ENCODE measurements at places on chromosomes 13 and 19. TPM values are rescaled to one million over a fixed set of nuclear protein-coding genes. Genes with fewer than 3 reads are reported as not detected.

GRCh38 chr13:53141336-53141735 is 112.7 kb downstream of the OLFM4 start:
- DNase-seq, result no peak
- no peak overlapping the region for H3K4me3 ChIP-seq
- H3K27ac ChIP-seq, result no peak overlapping the region
- no peaks in the 10 kb centered on the region for H3K36me3 ChIP-seq

DNA sequence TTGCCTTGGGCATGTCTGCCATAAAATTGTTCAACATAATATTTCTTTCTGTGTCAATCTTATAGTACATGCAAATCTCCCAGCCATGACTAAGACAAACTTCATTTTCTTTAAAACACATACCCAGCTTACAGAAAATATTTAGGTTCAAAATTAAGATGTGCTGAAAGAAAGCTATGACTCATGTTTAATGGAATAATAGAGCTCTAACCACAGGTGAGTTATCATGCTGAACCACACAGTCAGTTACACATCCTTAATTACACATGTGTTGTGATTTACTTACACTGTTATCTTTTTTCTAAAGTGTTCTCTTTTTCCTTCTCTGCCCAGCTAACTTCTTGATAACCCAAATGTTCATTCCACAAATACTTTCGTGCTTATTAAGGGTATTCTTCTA is 1831.2 kb downstream of the OLFM4 start:
- H3K27ac ChIP-seq, result no peak overlapping the region
- no peaks in the 10 kb centered on the region for H3K27me3 ChIP-seq
- H3K4me1 ChIP-seq, result no peaks in the 10 kb centered on the region
- no peak overlapping the region for H3K4me3 ChIP-seq

DNA sequence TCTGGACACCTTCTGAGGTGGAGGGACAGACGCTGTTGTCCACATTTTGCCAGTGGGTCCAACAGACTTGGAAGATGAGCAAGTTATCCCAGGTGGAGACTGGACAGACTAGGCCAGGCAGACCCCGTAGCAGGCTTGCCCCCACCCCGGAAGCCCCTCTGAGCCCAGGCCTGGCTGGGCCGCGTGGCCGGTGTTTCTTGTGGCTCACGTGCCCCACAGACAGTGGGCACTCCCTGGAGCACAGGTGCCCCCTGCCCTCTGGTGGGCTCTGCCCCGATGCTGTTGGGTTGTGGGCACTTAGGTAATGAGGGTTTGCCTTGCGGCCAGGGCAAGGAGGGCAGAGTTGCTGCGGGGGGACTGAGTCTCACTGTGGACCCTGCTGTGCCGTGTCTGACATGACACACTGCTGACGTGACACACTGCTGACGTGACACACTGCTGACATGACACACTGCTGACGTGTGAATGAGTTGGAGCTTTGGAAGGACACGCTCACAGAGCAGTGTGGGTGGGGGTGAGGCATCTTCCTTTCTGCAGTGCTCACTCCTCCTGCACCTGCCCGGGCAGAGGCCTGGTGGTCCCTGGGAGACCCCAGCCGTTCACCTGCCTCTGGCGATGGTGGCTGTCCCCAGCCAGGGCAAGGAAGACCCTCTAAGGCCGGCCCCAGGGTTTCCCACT is 25.1 kb downstream of the DOT1L start:
- H3K36me3 ChIP-seq, result peaks cover 29% of the 10 kb centered on the region
- no peak overlapping the region for H3K27ac ChIP-seq
- H3K4me1 ChIP-seq, result no peaks in the 10 kb centered on the region
- DNase-seq, result no peak
- no peaks in the 10 kb centered on the region for H3K27me3 ChIP-seq

DNA sequence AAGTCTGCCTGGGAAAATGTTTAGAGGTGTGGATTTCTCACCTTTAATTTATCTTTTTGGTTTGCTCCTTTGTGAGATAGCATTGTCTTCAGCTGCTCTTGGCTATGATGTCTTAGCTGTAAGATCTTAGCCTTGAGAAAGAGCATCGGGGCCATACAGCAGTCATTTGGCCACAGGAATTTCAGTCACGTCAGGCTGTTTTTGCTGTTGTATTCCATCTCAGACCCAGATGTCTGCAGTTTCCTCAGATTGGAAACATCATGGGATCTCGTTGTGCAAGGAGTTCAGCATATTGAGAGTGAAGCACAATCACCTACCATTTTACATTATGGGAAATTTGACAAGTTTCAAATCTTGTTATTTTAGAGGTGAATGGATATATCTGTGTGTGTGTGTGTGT is 89.3 kb upstream of the C1QTNF9B start:
- no peaks in the 10 kb centered on the region for H3K27me3 ChIP-seq
- H3K4me3 ChIP-seq, result no peak overlapping the region
- no peak for DNase-seq
- H3K27ac ChIP-seq, result no peak overlapping the region
- no peaks in the 10 kb centered on the region for H3K4me1 ChIP-seq

UBE2M gene
- 55.1 TPM for total RNA-seq

GRCh38 chr13:108266321-108266990 is 3.1 kb upstream of the TNFSF13B start:
- no peak overlapping the region for H3K4me3 ChIP-seq
- no peak overlapping the region for H3K27ac ChIP-seq
- peaks cover 28% of the 10 kb centered on the region for H3K4me1 ChIP-seq
- DNase-seq, result no peak

DNA sequence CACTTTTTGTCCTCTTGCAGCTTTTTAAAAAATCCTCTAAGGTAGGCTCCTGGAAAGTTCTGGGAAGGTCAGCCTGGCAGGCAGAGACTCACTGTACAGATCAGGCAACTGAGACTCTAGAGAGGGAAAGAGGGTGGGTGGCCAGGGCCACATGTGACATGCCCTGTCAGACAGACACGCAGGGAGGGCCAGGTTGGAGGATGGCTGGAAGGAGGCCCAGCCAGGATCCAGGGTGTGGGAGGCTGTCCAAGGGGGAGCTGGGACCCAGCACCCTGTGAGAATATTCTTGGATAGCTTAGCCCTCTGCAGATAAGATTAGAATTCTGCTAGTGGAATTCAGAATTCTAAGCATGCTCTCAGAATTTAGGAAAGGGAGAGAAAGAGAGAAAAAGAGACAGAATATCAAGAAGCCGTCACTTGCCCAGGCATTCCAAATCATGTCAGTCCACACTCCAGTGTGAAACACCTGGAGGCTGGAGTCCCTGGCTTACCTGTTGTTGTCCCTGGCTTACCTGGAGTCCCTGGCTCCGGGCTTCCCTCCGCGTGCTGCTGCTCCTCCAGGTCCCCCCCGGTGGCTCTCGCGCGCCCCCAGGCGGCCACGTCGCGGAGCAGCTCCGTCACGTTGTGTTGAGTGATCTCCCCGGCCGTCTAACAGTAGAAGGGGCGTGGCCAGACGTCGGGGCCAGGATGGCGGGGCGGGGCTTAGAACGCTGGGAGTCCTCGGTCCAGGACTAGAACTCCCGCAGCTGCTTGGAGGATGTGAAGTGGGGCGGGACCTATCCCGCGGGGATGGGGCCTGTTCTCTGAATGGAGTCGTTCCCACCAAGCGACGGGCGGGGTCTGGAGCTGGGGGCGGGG is 2.8 kb upstream of the TNNI3 start:
- no peaks in the 10 kb centered on the region for H3K36me3 ChIP-seq
- peaks cover 6% of the 10 kb centered on the region for H3K27me3 ChIP-seq
- no peak overlapping the region for H3K4me3 ChIP-seq
- peak; percentile 85 for DNase-seq
- H3K4me1 ChIP-seq, result peaks cover 9% of the 10 kb centered on the region
- H3K27ac ChIP-seq, result no peak overlapping the region

- H3K4me3 ChIP-seq, result no peak overlapping the region
- H3K27ac ChIP-seq, result no peak overlapping the region
- no peaks in the 10 kb centered on the region for H3K4me1 ChIP-seq
- no peaks in the 10 kb centered on the region for H3K36me3 ChIP-seq
- no peaks in the 10 kb centered on the region for H3K27me3 ChIP-seq
Observed at GRCh38 chr19:45293682-45294081, 29.0 kb downstream of the CKM start.

GRCh38 chr13:98066636-98067035 is 76.3 kb upstream of the FARP1 start:
- H3K27ac ChIP-seq, result no peak overlapping the region
- H3K36me3 ChIP-seq, result no peaks in the 10 kb centered on the region
- no peaks in the 10 kb centered on the region for H3K27me3 ChIP-seq
- no peak overlapping the region for H3K4me3 ChIP-seq

DNA sequence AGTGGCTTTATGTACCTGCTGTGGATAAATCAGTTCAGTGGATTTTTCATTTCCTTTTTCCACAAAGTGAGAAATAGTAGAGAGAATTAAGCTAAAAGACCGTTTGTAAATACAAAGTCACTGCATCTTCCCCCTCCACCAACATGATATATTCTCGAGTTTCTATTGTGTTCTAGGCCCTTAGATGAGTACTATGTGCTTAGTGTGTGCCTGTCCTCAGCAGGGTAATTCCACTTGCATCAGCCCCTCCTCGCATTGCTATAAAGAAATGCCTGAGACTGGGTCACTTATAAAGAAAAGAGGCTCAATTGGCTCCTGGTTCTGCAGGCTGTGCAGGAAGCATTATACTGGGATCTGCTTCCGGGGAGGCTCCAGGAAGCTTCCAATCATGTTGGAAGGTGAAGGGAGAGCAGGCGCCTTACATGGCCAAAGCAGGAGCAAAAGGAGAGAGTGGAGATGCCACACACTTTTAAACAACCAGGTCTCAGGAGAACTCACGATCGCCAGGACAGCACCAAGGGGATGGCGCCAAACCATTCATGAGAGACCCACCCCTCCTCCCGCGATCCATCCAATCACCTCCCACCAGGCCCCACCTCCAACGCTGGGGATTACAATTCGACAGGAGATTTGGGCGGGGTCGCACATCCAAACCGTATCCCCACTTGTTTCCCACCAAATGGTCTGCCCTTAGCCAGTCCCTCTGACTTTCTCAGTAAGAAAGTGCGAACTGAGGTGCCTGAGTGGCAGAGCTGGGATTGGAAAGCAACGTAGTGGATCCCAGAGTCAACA is 102.3 kb upstream of the ABCC4 start:
- no peaks in the 10 kb centered on the region for H3K27me3 ChIP-seq
- no peak for DNase-seq
- H3K27ac ChIP-seq, result no peak overlapping the region
- peak overlapping the region; percentile 56 for H3K4me3 ChIP-seq
- H3K4me1 ChIP-seq, result peaks cover 5% of the 10 kb centered on the region
- no peaks in the 10 kb centered on the region for H3K36me3 ChIP-seq

NCAN gene
- not detected for total RNA-seq

- no peak overlapping the region for H3K27ac ChIP-seq
- H3K4me1 ChIP-seq, result peaks cover 1% of the 10 kb centered on the region
- H3K4me3 ChIP-seq, result no peak overlapping the region
Observed at GRCh38 chr13:99665711-99666110, 164.4 kb downstream of the TM9SF2 start.

DNA sequence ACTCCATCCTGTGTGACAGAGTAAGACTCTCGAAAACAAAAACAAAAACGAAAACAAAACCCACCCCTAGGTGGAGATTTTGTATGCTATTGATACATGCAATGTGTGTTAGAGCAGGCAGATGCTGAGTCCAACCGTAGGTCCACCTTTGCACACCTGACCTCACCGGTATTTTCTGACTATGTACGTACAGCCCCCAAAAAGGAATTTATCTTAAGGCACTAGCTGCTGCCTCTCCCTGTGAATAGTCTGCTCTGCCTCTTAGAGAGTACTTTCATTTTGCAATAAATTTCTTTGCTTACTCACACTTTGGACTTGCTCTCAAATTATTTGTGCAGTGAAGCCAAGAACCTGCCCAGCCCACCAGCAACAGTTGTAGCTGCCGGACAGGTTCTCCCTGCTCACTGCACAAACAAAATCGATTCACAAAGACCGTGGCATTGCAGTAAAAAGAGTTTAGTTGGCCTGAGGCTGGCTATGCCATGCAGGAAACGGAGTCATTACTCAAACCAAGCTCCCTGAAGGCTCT is 8.2 kb upstream of the ZNF77 start:
- H3K4me3 ChIP-seq, result no peak overlapping the region
- H3K27me3 ChIP-seq, result no peaks in the 10 kb centered on the region
- H3K36me3 ChIP-seq, result no peaks in the 10 kb centered on the region
- H3K4me1 ChIP-seq, result peaks cover 18% of the 10 kb centered on the region

CADM4 gene
- 0.33 TPM for total RNA-seq

DNA sequence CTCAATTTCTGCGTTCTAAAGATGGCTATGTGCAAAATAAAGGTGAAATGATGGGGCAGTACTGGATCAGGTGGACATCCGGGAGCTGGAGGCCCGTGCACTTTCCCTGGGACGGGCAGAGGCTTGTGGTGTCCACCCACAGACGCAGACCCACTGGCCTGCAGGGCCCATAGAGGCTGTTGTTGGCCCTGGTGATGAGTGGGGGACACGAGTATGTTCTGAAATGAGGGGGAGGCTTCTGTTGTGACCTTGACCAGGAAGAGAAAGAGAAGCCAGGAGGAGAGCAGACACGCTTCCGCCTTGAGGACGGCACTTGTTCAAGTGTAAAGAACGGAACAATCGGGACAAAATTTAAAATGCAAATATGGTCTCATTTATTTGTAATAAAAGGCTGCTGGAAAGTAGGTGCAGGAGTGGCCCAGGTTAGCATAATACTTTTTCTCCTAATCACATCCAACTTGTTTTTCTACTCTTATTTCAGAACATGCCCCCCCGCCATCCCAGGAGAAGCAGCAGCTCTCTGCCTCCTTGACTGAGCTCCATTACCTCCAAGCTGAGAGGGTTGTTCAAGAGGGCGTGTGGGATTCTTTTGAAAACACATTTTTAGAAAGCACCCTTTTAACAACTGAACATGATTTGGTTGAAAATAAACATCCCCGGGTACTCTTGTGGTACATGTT is 27.1 kb downstream of the ATP11A start:
- no peak overlapping the region for H3K27ac ChIP-seq
- H3K4me3 ChIP-seq, result no peak overlapping the region
- no peaks in the 10 kb centered on the region for H3K27me3 ChIP-seq
- no peaks in the 10 kb centered on the region for H3K36me3 ChIP-seq

- peaks cover 16% of the 10 kb centered on the region for H3K36me3 ChIP-seq
- no peaks in the 10 kb centered on the region for H3K4me1 ChIP-seq
- no peak for DNase-seq
Observed at GRCh38 chr19:32652894-32653598, 21.9 kb downstream of the ANKRD27 start.

DNA sequence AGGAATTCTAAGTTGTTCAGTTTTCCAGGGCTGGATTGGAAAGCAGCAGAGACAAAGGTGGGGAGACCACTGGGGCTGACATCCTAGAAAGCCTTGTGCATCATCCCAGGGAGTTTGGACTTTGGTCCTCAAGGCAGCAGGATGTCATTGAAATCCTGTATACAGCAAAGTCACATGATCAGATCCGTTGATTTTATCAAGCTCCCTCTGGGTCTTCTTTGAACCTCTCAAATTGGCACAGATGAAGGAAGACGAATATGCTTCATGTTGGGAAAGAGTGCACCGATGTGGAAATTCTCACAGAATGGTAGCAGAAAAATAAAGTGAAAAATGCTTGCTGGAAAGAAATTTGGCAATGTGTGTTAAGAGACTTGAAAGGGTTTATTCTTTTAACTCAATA is 149.8 kb upstream of the TMTC4 start:
- H3K4me1 ChIP-seq, result no peaks in the 10 kb centered on the region
- H3K4me3 ChIP-seq, result no peak overlapping the region
- H3K27me3 ChIP-seq, result no peaks in the 10 kb centered on the region
- H3K36me3 ChIP-seq, result no peaks in the 10 kb centered on the region
- H3K27ac ChIP-seq, result no peak overlapping the region

CD33 gene
- 0.47 TPM for total RNA-seq

IGFL3 gene
- not detected for total RNA-seq
